ENCODE measurements at places on chromosomes 7 and 10.
A peak's percentile ranks its signal among the peaks of the same experiment; 100 is the strongest.

- no peak for DNase-seq
Measured at GRCh38 chr7:93972029-93972725, 32.0 kb downstream of the BET1 start.

DNA sequence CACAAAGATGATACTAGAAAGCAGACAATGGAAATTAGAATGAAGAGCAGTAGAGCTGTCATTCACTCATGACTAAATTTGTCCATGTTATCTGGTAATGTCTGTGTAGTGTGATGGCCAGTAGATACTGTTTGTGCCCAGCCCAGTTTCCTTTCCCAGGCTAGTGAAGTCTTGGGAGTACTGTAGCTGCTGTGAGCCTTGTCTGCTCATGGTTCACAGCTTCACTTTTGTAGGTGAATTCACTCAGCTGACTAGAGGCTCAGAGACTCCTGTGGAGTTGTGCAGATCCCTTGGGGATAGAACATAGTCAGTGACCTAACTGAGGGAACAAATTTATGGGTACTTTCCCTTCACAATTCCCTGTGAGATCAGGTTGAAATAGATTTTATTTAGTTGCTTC, 572.5 kb downstream of the ARL4A start:
- no peak for DNase-seq

DNA sequence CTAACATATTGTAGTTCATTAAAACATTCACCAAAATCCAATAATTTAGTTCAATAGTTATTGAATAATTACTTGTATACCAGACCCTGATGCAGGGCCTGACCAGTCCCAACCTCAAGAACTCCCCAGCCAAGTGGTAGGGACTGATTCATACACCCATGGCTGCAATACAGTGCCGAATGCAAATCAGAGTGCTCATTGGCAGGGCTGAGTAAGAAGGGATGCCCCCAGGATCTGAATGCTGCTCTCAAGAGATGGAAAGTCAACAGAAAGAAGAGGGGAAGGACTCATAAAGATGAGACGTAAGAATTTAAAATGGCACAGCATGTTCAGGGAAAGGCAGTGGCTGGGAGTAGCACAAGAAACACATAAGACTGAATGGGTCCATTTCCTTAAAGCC, 29.9 kb downstream of the ZNF438 start:
- no peak for DNase-seq

GRCh38 chr7:15099074-15099473, 196.5 kb upstream of the DGKB start:
- no peak for DNase-seq

DNA sequence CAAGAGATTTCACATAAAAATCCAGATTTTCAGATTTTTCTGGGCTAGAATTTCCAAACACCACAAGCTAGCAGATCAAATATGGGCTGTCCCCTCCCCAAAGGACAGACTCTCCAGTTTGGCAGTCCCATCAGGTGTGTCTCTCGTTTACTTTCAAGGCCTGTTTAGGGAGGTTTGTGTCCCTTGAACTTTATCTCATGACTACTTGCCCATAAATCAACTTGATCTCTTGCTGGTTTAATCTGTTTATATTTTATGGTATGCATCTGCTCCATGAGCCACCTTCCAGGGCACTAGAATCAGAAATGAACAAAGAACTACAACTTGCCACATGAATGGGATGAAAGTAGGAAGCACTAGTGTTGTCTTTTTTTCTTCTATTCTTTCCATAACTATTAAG, 5.2 kb downstream of the ZDHHC6 start:
- no peak for DNase-seq

- no peak for DNase-seq
Measured at GRCh38 chr7:117124591-117125220, 171.4 kb downstream of the ST7 start.

DNA sequence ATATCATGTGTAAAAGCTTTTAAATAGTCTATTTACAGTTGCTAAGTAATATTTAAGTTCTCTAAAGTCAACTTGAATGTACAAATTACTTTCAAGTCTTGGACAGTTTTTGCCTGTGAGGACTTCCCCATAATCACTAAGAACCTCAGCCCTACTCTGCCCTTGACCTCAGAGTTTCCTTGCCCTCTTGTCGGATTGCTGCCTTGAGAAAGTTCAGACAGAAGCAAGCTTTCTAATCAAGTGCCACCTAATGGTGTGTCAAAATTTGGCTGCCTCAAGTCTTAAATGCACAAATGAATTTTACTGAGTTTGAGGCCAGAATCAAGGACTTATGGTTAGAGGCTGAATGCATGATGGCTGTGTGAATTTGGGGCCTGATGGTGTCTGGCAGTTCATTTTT, 88.3 kb upstream of the KAT6B start:
- DNase-seq = no peak

- no peak for DNase-seq
Measured at GRCh38 chr7:117005449-117005848, 52.1 kb downstream of the ST7 start.

- DNase-seq = no peak
Measured at GRCh38 chr7:18700147-18700546, 204.6 kb downstream of the HDAC9 start.

DNA sequence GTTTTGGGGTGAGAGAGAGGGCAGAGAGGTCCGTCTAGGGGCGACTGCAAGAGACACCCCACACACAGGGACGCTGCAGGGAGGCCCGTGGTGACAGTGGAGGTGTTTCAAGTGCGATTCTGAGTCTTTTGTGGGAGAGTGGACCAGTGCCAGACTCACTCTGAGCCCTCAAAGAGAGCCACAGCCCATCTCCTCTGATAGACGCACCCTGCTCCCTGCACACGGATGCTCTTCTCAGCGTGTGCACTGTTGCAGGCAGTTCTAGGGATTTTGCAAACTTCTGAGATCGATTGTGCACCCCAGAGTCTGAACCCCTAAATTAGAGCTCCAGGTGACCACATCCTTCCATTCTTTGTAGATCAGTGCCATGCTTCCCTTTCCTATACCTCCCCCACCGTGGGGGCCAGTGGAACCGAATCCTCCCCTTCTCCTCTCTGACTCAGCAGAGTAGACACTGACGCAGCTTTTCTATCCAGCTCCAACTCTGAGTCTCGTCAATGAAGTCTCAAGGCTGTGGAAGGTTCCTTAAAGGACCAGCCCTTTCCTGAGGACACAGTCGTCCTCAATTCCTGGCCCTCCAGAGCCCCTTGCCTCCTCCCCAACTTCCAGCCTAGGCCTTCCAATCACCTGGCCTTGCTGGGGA, 83.8 kb downstream of the TMEM130 start:
- DNase-seq = no peak

- DNase-seq = no peak
Measured at GRCh38 chr10:97385565-97385964, 15.6 kb downstream of the RRP12 start.

GRCh38 chr7:129959471-129960203, 6.9 kb upstream of the UBE2H start:
- DNase-seq = no peak

- no peak for DNase-seq
Measured at GRCh38 chr10:11875494-11876281, 52.5 kb downstream of the PROSER2 start.

GRCh38 chr7:51141451-51142003, 175.1 kb downstream of the COBL start:
- DNase-seq = no peak

GRCh38 chr7:50684713-50685075, 98.0 kb downstream of the GRB10 start:
- no peak for DNase-seq

- no peak for DNase-seq
Measured at GRCh38 chr7:124462249-124462648, 303.3 kb downstream of the GPR37 start.

DNA sequence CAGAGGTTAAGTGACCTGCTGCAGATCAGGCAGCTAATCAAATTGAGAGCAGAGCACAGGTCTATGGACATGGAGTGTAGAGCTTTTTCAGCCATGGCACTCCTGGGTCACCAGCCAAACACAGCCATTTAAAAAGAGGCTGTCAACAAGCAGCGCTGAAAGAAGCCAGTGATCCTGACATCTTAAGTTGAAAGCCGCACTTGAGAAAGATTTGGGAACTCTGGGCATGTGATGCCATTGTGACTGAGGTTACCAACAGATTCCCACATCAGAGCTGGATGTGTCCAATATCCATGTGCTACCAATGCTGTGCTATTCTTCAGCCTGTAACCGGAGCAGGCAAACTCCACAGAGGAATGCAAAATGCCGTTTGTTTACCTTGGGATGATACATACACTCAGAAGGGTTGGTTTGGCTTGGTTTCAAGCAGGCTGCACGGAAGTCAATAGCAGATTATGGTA, 56.2 kb upstream of the ABLIM1 start:
- peak; percentile 61 for DNase-seq

DNA sequence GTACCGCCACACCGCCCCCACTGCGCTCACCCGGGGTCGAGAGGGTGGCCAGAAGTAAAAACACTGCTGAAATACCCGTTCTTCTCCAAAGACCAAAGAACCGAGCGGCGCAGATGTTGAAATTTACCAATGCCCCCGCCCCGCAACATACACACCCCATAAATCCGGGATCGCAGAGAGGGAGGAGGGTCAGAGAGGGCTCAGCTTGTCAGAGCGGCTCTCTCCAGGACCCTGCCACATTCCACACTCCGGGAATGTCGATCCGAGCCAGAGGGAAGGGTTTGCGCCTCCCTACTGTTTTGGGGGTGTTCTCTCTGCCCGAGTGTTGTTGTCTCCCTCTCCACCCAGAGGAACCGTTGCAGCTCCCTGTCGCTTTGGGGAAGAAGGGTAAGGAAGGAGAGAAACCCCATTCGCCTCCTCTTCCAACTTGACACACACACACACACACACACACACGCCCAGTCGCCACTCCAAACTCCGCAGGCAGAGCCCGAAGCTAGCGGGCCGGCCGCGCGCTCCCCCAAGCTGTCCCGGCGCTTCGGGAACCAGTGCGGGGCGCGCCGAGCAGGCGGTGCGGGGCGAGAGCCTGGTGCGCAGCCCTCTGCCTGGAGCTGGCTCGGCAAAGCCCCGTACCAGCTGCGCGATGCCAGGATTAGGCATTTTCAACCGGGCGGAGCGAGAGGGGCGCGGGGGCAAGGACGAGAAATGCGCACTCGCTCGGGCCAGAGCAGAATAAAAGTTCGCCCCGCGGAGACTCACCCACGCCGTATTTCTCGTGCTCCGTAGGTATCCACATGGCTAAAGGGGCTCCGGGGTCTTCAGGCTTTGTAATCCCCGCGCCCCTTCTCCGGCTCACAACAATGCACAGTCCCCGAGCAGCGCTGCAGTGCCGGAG, 609 bp downstream of the DOCK4 start:
- peak; percentile 72 for DNase-seq
